ENCODE measurements at places on chromosomes 2 and 18.
A peak's percentile ranks its signal among the peaks of the same experiment; 100 is the strongest.

- DNase-seq, result no peak
Measured at GRCh38 chr2:212245880-212246279, 292.7 kb downstream of the ERBB4 start.

DNA sequence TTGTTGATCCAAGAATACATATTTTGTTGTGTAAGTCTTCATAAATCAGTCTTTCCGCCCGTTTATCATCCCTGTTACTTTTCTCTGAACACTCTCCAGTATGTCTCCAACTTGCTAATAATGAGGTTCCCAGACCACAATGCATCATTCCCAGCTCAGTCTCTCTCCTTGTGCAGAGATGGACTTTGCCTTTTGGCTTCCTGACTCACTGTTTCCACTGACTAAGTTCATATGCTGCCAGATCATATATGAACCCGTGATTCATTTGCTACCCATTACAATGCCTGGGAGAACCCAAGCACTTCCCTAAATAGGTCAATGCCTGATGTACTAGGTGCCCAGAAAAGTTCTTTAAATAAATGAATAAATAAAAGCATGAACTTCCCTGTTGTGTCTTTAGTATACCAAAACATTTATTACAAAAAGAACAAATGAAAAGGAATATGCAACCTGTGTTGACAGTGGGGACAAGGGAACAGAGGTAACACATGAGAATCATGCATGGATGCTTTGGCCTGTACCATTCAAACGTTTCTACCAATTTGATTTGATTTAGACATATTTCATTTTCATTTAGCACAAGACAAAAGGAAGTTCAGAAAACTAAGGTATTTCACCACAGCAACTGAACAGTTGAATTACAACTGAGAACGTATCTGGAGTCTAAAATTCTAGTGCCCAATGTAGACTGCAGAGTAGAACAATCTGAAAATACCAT is 215.4 kb upstream of the HNRNPA3 start:
- peak; percentile 89 for DNase-seq

DNA sequence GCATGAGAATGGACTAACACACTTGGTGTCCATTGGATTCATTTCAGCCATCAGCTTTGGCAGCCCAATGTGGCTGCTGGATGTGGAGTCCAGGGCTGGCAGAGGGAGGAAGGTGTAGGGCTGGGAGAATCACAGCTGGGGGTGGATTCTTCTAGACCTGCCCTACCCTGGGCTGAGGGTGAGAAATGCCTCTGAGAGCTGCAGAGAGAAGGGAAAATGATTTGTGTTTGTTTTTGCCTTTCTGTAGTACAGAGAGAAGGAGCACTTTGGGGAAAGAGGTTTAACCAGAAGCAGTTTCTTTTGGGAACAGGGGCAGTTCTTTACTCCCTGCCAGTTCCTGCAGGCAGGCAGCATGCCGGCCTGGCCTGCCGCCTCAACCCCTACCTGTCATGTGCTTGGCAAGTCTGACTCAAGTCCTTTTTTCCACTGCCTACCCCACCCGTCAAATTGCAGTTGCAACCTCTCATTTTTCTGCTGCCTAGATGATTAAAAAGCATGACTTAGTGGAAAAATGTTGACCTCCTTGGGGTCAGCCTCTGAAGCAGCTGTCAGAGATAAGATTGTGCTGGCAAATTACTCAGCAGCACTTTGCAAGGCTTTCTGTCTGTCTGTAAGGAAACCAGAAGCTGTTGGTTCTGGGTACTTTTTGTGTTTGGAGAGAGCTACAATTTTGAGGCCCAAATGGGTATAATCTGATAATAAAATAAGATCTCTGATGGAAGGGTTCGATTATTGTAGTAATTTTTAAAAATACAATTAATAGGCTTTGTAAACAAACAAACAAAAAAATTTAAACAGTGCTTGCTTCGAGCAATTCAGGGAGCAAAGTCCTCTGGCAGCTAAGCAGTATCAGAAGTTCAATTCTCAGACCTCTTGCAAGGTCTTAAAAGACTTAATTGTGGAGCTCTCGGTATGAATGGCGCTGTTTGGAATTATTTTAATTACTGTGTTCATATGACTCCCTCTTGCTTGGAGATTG is 21.7 kb downstream of the LBH start:
- DNase-seq, result peak; percentile 85

DNA sequence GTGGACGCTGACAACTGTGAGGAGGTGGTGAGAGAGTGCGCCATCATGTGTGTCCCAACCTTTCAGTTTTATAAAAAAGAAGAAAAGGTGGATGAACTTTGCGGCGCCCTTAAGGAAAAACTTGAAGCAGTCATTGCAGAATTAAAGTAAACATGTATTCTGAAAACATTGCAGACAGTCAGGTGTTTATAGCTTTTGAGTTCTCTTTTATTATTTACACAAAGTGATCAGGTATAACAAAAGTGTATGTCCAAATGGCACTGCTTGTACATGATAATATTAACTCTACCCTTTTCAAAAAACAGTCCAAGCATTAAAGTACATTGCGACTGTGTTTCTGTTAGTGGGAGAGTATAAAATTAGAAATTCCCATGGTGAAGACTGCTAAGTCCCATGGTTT is 2.2 kb downstream of the TXNDC2 start:
- no peak for DNase-seq

- no peak for DNase-seq
Measured at GRCh38 chr2:65429786-65430602, 2.4 kb downstream of the SPRED2 start.

DNA sequence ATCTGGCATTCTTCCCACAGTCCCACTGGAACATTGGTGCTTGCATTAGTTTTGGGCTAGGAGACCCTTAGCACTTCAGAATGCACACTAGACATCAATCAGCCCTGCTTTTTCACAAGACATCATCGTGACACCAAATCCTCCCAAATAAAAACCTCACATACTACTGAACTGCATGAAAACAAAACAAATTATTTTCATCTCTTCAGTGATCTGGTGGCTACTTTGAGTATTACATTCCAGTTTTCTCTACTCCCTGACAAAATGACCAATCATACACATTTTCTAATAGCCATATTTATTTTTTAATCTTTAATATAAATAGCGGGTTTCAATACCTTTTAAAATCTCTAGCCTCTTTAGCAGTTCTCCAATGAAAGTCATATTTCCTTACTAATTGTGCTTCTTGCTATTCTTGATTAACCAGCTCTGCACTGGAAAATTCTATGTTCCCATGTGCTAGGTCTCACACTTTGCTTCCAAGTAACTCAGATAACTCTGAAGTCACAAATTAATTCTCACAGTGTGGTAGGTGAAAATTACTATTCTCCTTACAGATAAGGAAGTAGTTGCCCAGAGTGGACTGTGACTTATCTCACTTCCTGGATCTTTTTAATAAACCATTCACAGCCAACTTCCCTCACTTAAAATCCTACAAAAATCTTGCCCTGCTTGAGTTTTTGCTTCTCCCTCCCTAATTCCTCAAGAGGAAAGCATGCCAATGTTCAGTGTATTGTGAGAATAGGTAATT is 82.5 kb upstream of the EPB41L3 start:
- DNase-seq, result no peak

DNA sequence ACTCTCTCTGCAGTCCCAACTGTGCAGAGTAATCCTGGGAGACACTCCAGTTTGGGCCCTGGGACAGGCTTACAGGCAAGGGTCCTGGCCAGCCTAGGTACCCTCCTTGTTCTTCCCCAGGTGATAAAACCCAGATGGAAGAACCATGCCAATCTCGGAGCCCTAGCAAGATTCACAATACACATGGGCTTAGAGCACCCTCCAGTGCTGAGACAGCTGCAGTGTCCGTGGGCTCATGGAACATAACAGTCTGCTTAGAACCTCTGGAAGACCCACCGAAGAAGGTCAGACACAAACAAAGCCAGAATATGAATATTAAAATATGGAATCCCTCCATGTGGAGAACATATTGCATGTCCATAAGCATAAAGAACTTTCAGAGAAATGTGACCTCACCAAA is 568.1 kb downstream of the KCNJ3 start:
- no peak for DNase-seq

DNA sequence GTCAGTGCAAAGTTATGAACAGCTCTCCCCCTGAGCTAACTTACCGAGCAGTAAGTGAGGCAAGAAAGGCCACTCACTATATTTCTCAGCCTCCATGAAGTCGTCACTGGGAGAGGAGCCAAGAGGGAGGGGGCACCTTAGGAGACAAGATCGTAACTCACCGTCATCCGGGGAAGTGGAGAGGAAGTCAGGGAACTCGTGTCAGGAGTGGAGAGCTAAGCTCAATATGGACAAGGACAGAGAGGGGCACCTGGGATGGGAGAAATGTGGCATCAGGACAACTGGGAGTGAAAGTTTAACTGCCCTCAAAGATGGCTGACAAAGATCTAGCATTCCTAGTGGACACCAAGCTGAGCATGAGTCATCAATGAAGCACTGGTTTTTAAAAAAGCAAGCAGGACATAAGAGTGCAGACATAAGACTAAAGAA is 37.1 kb downstream of the BCL11A start:
- DNase-seq, result peak; percentile 75

DNA sequence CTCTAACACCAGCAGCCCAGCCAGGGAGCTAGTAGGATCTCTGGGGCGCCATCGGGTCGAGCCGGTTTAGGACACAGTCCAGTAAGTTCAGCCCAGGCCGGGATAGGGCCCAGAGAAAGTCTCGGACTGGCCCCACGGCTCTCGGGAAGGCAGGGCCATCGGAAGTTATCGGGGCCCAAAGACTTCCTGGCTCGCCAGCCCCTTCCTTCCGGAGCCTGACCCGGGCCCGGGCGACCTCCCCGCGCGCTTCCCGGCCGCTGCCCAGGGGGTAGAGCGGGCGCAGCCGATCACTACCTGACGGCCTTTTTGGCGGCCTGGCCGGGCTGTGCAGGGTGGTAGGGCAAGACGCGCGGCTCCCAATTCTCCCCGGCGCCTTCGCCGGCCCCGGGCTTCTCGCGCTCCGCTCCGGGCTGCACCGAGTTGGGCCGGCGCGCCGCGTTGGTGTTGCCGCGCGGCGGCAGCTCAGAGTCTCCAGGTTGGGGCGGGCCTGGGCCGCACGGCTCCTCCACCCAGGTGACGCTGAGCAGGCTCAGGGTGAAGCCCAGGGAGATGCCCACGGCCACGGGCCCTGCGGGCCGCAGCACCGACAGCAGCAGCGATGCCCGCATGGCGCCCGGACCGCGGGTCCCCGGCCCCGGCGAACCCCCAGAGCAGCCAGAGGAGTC is 546 bp downstream of the CHPF start:
- peak; percentile 47 for DNase-seq

All from cardiac fibroblast (primary cell).